ENCODE measurements at places on chromosomes 5 and 9.

GRCh38 chr5:117748336-117748735, 1173.7 kb upstream of the SEMA6A start:
- no peak for DNase-seq

DNA sequence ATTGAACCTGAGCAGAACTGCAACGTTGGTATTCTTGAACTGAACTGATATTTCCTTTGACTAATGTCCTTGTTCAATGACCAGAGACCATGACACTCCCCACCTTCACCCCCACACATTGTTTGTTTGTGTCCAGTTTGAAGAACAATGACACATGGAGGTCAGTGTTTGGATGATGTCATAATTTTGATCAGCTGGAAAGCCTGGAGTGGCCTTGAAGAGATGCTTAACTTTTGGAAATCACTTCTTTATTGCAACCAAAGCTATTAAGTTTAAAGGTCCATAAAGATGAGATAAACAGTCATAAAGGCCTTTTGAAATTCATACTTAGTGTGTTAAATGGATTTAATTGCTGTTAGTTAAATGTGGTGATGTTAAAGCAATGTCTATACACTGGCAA, 92.7 kb downstream of the TMC1 start:
- DNase-seq: no peak

DNA sequence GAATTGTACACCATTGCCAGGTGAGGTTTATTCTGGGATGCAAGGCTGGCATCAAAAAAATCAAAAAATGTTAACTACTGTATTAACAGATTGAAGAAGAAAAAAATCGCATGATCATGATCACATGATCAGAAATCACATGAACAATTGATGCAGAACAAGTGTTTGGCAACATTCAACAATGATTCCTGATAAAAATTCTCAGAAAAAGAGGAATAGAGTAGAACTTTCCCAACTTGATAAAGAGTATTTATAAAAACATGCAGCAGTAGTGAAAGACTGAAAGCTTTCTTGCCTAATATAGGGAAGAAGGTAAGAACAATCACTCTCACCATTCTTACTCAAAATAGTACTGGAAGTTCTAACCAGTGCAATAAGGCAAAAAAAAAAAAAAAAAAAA, 16.4 kb downstream of the SLCO4C1 start:
- DNase-seq: no peak

DNA sequence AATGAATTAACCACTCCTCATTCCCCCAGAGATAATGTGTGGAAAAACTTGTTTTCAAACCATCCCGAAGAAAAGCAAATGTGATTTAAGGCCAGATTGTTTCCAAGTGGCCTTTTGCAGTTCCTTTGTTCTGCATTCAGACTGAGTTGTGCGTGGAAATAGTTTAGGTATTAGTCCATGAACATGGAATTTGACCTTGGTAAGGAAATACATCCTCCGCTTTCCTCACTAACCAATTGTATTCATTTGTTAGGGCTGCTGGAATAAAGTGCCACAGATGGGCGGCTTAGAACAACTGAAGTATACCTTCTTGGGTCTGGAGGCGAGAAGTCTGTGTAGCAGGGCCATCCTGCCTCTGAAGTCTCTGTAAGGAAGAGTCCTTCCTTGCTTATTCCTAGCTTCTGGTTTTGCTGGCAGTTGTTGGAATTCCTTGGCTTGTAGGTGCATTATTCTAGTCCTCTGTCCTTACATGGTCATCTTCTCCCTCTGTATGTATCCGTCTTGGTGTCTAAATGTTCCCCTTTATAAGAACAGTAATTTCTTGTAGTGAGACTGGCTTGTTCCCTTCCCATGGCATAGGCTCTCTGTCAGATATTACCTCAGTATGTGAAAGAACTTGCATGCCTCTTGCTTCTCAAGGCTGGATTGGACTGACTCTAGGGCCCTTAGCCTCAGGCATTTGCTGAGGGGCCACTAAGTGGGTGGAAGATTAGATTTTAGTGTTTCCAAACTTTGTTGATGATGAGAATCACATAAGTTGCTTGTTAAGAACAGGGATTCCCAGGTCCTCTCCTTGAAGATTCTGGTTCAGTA, 53.9 kb downstream of the RAI14 start:
- no peak for DNase-seq

DNA sequence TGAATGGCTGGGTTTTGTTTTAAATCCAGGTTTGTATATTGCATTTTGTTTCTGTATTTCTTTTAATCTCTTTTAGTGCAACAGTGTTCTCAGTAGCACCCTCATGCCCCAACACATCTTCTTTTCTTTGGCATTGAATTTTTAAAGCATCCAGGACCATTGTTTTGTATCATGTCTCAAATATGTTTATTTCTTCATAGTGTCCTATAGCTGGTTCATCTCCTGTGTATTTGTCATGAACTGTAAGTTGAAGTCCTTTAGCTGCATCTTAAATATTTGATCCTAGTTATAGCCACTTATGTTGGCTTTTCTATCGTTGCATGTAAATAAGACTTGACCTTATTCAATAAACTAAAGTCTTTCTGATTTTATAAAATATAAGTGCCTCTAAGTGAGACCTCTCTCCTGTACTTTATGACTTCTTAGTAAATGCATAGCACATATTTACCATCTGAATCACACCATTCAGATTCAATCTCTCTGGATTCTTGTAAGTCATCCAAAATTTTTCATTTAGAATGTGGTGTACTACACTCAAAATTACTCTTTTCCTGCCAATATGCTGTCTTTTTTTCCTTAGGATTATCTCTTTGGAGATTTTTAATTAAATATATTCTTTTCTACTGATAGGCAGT, 21.0 kb upstream of the ERCC6L2 start:
- DNase-seq: no peak

DNA sequence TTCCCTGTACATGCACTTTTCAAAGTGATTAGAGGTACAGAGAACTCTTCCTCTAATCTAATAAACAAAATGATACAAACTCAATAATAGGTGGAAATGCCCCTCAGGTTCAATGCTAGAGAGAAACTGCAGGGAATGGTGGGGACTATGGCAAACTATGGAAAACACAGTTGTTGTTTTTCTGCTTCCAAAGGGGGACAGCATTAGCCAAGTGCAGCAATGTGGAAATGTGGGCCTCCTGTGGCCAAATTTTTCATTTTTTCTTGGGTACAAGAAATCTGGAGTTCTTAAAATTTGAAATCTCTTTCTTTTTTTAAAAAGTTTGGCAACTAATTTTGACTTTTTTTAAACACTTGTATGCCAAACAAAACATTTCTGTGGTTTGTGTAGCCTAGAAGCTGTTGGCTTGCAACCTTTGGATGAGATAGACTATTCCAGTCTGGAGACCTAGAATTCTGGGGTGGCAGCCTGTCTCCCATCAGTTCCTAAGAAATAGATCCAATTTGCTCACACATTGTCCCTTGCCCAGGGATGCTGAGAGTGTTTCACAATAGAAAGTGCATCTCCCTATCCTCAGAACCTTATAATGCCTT, 218.6 kb downstream of the PAPPA start:
- no peak for DNase-seq

DNA sequence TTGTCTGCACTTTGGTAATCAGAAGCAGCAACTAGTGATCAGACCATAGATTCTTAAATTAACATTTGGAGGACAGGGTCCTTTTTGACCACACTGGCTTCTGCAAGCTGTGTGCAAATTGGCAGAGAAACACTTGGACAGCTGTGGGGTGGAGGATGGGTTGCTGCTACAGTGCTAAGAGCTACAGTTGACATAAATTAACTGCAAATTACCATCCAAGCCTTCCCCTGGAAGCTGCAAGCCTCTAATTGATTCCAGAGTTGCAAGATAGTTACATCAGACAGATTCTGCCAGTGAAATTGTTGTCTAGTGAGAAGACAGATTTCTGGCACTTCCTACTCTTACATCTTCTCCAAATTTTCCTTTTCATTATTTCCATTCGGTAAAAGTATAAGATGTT, 517.7 kb downstream of the DIRAS2 start:
- no peak for DNase-seq

- DNase-seq: no peak
These were observed 8.8 kb upstream of the IFNB1 start for GRCh38 chr9:21086538-21086937.

- no peak for DNase-seq
These were observed 33.8 kb downstream of the MRPL36 start for GRCh38 chr5:1765880-1766235.

Measured in CD14-positive monocyte (primary cell).